ENCODE measurements at places on chromosomes 11 and 22.

DNA sequence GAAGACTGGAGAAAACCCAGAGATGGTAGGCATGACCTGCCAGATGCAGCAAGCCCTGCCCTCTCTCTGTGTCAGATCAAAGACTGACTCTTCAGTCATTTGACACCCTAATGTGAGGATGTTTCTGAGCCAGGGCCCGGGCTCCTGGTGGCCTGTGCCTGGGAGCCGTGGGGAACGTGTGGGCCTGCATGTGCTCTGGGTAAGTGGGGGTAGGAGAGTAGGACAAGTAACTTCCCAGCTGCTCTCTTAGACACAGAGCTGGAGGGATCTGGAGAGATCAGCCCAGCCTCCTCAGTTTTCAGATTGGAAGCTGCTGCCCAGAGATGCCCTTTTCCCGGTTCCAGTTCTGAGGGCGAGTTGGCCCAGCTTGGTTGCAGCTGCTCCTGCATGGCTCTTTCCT is 110.8 kb downstream of the TEAD1 start:
- no peak for DNase-seq

DNA sequence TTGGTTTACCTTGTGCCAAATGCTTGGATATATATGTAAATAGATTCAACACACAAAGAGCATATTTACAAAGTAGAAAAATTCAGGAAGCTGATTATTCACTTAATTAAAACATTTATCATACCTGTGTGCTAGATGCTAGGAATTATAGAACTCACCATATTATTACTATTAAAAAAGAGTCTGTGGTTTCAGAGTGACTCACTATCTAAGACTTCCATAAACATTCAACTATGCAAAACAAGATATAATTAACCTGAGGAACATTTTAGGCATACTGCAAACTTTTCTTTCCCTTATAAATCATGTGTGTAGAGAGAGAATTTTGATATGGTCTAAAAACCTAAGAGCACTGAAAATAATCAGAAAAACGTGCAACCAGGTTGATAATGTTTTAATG is 27.3 kb downstream of the CTSC start:
- no peak for DNase-seq

DNA sequence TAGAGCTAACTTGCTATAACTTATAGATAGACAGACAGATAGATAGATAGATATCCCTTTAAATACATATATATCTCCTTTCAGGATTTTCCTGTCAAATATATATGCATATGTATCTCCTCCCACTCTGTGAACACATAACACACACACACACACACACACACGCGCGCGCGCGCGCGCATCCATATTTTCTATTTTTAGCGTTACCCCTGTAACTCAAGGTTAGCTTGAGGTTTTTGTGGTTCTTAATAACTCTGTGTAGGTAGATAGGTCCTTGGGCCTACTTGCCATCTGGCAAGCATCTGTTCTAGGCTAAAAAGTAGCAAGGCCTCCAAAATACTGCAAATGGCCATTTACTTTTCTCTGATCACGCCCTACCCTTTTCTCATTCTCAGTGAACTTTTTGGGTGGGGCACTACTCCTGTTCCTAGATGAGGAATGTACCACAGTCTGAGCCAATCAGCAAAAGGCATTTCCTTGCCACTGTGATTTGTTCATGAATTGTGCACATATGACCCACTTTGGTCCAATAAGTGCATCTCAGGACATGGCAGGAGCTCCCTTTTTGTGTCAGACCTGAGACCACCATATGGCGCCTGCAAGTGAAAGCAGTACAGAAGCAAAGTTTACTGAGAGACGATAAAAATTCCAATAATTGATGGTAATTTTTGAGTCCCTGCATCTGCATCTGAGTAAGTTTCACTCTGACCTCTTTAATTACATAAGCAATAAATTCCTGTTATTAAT is 740.5 kb upstream of the API5 start:
- no peak for DNase-seq

DNA sequence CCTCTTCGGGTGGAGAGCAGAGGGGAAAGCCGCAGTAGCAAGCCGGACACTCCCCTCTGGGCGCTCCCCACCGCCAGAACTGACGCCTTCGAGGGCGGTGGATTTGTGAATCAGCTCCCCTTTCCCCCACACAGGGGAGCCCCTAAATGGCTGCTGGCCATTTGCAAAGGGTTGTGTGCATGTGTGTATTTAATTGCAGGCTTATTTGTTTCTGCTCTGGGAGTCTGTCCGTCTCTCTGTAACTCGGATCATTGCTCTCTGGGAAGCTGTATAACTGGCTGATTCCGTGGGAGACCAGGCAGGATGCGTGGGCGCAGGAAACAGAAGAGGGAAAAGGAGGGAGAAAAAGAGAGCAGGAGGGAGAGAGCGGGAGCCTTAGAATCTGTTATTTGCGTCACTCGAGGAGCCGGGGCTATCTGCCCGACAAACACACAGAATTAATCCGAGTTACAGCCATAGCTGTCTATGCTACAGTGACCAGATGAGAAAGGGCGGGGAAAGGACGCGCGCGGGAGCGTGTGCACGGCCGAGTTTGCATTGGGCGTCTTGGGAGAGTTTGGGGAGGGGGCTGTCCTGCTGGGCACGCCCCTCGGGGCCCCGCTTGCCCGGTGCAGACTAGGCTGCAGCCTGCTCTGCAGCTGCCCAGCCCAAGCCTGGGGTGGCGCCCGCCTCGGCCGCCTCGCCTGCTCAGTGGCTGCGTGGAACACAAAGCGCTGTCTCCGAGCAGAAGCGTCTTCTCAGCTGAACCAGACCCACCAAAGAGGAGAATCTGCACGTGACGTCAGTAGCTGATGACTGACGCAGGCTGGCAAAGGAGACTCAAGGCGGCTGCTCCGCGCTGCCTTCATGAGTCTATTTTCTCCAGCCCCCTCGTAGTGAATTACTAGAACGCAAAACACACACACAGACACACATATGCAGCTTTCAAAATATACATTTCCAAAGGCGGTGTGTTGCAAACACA is 105.3 kb upstream of the HSD17B12 start:
- DNase-seq = no peak

DNA sequence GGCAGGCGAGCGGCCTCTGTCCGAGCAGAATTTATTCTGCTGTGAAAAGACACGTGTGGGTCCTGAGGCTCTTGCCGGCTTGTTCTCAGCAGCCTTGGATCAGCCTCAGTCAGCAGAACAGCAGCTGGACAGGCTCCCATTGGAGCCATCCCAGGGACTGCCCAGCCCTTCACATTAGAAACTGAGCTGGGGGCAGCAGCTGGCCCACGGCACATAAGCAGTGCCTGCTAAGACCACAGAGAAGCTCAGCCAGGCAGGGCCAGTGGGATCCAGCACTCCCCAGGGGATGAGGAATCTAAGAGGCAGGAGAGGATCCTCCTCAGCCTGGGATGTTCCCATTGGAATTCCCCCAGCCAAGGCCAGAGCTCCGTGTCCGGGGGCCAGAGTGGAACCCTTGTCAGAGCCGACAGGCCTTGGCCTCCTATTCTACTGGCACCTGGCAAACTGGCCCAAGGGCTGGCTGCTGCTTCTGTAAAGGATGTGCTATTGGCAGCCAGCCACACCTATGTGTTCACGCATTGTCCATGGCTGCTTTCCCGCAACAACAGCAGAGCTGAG is 18.2 kb downstream of the RTN4R start:
- no peak for DNase-seq

GRCh38 chr11:128904656-128905344 is 13.6 kb downstream of the KCNJ5 start:
- no peak for DNase-seq

- DNase-seq = no peak
Observed at GRCh38 chr11:48261600-48261999, 2.1 kb upstream of the OR4X1 start.

DNA sequence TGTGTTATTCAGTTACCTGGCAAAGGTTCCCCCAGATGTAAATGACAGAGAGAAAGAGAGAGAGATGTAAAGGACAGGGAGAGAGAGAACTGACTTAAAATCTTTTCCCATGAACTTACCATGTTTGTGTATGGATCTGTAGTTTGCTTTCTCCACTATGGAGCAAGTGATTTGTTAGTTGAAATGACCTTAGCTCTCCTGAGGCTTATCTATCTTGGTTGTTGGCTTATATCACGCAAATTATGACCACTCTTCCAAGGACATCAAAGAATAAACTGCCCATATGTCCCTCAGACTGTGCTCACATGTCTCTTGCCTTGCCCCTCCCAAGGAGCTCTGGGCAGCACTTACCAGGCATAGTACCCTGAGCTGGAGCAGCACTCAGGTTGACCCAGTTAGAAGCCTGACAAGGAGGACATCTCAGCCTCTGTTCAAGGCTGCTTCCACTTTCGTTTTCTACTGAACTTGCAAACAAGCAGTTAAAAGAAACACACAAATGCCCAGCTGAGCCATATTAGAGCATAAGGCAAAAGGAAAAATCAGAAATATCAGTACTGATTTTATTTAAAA is 95.3 kb upstream of the RCN1 start:
- DNase-seq = no peak

- no peak for DNase-seq
Observed at GRCh38 chr11:36385121-36385970, 89.3 kb downstream of the PRR5L start.

DNA sequence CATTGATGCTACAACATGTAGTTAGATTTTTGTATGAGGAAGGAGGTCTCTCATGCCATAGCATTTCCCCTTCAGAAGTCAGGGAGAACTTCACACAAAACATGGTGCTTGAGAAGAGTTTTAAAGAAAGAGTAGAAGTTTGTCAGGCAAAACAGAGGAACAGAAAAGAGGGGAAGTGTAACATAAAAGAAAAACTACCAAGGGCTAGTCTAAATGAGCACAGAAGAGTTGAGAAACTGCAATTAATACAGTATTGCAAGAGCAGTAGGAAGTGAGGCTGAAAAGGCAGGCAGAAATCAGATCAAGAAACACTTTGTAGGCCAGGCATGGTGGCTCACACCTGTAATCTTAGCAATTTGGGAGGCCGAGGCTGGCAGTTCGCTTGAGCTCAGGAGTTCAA is 61.0 kb downstream of the FAM168A start:
- DNase-seq = no peak

DNA sequence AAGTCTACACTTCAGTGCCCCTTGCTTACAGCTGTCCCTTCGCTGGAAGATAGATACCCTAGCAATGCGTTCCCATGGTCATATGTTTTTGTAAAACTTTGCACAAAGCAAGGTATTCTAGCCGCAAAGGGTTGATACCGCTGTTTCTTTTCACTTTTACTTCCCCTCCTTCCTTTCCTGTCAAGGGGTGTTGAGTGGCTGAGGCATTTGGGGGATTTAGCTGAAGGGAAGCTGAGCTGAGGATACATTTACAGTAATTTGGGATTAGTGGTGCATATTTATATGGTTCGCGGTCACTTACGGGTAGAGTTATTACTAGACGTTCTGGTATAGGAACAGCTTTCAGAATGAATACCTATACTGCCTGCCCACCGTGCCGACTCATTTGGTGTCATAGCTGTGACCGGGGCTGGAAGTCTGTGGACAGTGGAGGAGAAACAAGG is 86.9 kb upstream of the WNT11 start:
- DNase-seq = no peak

DNA sequence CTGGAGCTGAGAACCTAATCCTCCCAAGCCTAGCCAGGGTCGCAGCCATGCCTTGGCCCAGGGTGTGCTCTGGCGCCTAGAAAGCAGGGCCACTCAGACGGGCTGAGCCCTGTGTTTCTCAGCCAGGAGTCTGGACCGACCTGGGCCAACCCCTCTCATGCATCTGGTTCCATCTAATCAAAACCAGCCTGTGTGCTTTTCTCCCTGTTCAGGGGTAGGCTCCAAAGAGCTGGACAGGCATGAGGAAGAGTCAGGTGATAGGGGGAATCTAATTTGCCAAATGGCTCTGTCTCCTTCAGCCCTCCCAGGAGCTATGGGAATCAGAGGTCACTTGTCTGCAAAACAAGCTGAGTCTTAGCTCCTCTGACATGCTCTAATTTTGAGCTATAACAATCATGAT is 55.7 kb downstream of the SCUBE1 start:
- DNase-seq = no peak

DNA sequence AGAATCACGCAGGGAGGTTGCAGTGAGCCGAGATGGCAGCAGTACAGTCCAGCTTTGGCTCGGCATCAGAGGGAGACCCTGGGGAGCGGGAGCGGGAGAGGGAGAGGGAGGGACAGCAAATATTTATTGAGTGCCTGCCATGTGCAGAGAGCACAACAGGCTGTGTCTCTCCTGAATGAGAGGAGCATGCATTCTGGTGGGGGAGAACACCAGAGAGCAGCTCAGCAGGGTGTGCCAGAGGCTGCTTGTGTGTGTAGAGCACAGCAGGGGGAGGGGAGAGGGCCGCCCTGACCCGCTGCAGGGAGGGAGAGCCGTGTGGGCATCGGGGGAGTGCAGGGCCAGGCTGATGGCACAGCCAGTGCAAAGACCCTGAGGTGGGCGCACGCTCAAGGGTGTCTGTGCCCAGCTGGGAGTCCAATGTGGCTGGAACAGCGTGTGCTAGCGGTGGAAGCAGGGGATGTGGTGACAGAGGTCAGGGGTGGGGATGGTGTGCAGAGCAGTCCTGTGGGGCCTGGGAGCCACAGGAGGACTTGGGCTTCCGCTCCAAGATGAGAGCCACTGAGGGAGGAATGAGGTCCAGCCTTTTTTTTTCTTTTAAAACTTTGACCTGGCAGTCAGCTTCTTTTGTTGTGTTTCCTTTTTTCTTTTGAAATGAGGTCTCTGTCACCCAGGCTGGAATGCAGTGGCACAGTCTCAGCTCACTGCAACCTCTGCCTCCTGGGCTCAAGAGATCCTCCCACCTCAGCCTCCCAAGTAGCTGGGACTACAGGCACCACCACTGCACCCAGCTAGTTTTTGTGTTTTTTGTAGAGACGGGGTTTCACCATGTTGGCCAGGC is 12.0 kb downstream of the PPIL2 start:
- DNase-seq = no peak

DNA sequence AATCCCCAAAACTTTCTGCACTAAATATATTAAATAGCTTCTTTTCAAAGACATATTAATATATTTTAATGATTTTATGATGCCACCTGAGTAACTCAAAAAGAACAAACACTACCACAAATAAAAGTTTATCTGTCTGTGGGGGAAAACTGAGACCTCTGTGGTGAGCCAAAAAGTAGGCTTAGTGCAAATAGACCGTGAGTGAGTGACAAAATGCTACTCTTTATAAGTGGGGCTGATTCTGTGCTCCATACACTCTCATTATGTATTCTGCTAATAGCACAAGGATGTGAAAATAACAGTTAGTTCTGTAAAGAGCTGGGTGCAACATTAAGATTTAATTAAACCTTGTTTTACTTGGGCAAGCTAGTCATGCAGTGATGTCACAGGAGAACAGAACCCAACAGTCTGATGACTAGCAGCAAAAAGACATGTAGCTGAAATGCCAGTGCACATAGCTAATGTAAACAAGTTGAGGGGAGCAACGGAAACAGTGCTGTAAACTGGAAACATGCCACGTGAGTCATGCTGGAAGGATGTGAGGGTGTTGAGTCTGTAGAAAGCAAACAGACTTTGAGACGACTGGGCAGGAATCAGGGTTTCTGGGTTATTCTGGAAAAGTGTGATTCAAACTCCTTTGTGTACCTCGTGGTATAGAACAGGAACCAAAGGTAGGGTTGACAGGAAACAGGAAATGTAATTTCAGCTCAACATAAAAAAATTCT is 1130.4 kb downstream of the LRRC4C start:
- no peak for DNase-seq

Measured in GF-D8 (cell line).